ENCODE measurements at places on chromosomes 6 and 20. TPM values are rescaled to one million over a fixed set of nuclear protein-coding genes. Genes with fewer than 3 reads are reported as not detected.

- DNase-seq = no peak
Measured at GRCh38 chr6:110170081-110170480, 9.4 kb downstream of the WASF1 start.

DNA sequence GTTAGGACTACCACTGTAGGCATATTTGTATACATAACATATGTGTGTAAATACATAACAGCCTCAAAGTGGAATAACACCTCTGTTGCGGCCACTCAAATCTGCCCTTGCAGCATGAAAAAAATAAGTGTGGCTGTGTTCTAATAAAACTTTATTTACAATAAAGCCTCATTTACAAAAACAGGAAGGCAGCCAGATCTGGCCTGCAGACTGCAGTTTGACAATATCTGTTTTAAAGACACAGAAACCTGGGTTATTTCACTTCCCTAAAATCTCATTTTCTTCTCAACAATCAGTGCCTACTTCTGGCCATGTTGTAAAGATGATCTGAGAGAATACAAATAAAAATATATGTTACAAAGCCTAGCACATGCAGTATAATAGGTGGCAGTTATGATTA, 53.9 kb upstream of the SCML4 start:
- DNase-seq = no peak

DNA sequence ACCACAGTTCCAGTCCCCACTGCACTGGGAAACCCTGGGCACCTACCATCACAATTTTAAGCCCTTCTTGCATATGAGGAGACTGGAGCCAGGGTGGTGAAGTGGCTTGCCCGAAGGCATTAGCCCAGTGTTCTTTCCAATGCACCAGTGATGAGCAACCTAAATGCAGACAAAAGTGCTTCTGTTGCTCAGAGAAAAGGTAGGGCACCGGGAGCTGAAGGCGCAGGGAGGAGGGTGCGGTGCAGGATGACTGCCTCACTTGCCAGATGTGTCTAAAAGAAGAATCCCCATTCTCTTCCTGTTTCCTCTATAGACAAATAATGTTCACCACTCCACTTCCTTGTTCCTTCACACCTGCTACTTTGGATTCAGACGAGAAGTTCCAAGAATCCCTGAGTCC, 86.5 kb downstream of the QRSL1 start:
- DNase-seq = no peak

DNA sequence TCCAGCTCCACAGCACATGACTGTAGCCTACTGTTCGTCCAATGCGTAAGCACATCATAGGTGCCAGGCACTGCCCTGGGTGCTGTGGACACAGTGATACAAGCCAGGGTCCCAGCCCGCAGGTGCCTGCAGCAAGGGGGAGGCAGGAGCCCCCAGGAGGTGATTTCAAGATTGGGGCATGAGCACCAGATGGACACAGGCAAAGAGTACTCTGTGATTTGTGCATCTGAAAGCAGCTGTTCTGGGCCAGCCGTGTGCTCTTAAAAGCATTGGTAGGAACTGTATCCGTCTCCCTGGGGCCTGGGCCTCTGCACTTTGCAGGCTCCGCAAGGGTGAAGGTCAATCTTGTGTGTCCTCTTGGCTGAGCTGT, 149.8 kb downstream of the SYCP2 start:
- no peak for DNase-seq

GRCh38 chr6:162854734-162855191, 127.0 kb downstream of the PACRG start:
- no peak for DNase-seq

Gene GSTA2
- not detected for total RNA-seq

Gene MRAP2
- 3.1 TPM for total RNA-seq

Gene FAXC
- total RNA-seq = 0.34 TPM

Measured in dermis blood vessel endothelial cell (primary cell).